ENCODE measurements at places on chromosomes 16 and 17. TPM values are rescaled to one million over a fixed set of nuclear protein-coding genes. Genes with fewer than 3 reads are reported as not detected.

DNA sequence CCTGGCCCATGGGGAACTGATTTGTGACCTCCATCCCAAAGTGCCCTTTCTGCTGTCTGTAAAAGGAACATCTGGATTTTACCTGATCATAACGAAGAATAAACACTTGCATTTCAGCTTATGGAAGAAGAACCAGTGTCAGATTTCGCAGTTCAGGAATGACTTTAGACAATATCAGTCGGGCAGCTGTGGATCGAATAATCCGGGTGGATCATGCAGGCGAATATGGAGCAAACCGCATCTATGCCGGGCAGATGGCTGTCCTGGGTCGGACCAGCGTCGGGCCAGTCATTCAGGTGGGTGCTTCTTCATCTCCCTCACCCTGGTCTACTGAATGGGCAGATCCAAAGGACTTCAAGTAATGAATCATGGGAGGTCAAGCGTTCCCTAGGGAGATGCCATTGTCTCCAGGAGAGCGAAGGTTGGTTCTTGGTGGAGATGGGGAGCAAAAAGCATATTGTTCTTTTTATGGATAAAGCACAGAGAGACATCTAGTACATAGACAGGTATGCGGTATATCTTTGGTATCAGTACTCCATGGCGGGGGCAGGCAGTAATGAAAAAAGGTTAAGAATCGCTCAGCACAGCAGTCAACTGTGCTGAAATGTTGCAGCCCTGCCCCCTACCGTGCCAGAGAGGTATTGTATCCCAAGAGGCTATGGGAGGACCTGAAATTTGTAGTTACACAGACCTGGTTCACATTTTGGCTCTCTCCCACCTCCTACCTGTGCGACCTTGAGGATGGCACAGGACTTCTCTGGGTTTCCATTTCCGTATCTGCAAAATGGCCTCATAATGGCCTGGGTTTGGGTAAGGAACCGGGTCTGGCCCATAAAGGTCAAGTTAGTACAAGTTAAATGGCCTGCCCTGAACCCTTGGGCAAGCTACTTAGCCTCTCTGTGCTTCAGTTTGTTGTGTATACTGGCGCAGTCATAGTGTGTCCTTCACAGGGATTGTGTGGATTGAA lies 4.7 kb downstream of the COQ7 start:
- peak; percentile 32 for DNase-seq
- H3K36me3 ChIP-seq: peaks cover 1% of the 10 kb centered on the region
- no peak overlapping the region for H3K4me3 ChIP-seq
- no peaks in the 10 kb centered on the region for H3K27me3 ChIP-seq

GRCh38 chr17:66540131-66540781 lies 237.8 kb downstream of the PRKCA start:
- H3K4me3 ChIP-seq: no peak overlapping the region
- H3K27me3 ChIP-seq: no peaks in the 10 kb centered on the region
- no peak for DNase-seq
- no peak overlapping the region for H3K27ac ChIP-seq

DNA sequence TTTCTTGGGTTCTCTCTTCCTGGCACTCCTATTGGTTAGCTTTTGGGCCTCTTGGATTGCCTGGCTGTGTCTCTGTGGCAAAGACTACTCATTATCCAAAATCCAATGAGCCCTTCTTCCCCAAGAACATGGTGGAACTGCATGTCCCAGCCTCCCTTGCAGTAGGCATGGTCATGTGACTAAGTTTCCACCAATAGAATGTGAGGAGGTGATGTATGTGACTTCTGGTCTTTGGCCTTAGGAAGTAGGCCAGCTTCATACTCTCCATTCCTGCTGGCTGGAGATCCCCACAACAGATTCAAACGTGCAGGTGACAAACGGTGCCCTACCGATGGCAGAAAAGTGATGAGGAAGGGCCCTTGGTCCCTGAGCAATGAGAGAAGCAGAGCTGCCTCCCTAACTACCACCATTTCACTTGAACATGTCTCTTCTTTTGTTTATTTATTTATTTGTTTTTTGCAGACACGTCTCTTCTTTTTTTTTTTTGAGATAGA lies 17.3 kb upstream of the SPN start:
- no peak overlapping the region for H3K27ac ChIP-seq
- H3K27me3 ChIP-seq: no peaks in the 10 kb centered on the region
- DNase-seq: no peak

DNA sequence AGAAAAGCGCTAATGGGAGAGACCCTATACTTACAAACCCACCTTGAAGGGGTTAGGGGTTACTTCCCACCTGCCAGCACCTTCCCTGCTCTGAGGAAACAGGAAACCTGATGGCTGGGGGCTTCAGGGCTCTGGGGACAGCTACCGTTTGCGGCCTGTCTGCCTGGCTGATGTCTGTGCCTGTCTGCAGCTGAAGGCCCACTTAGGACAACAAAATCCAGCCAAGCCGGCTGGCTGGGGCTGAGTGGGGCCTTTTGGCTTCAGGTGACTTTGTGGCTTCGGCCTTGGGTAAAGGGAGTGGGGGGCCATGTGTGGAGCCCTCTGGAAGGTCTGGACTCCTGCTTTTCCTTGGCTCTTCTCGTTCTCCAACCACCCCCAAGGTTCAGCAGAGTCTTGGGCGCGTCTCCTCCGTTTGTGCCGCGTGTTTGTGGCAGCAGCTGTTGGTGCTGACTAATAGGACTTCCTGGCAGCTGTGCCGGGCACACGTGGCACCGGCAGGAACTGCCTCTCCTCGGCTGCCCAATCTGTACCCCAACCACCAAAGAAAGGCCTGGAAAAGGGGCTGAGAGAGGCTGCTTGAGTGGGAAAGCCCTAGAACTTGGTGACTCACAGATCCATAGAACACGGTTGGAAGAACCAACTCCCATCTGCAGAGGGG lies 186.7 kb downstream of the MSI2 start:
- no peak overlapping the region for H3K4me3 ChIP-seq
- no peaks in the 10 kb centered on the region for H3K36me3 ChIP-seq
- H3K27me3 ChIP-seq: no peaks in the 10 kb centered on the region
- H3K4me1 ChIP-seq: peaks cover 31% of the 10 kb centered on the region

GRCh38 chr17:10748531-10749181 lies 18.8 kb upstream of the TMEM220 start:
- no peaks in the 10 kb centered on the region for H3K27me3 ChIP-seq
- H3K36me3 ChIP-seq: no peaks in the 10 kb centered on the region
- no peak overlapping the region for H3K27ac ChIP-seq

- H3K36me3 ChIP-seq: peaks cover 74% of the 10 kb centered on the region
- no peaks in the 10 kb centered on the region for H3K4me1 ChIP-seq
Observed at GRCh38 chr16:1447965-1448364, 3.6 kb upstream of the CCDC154 start.

GRCh38 chr16:67541391-67542263 lies 13.0 kb downstream of the RIPOR1 start:
- no peak overlapping the region for H3K4me3 ChIP-seq
- H3K27ac ChIP-seq: no peak overlapping the region
- DNase-seq: no peak
- H3K36me3 ChIP-seq: no peaks in the 10 kb centered on the region

GRCh38 chr17:51044976-51045375 lies 75.7 kb downstream of the SPAG9 start:
- H3K27ac ChIP-seq: no peak overlapping the region
- H3K4me1 ChIP-seq: peaks cover 5% of the 10 kb centered on the region
- H3K27me3 ChIP-seq: no peaks in the 10 kb centered on the region
- H3K36me3 ChIP-seq: no peaks in the 10 kb centered on the region
- no peak overlapping the region for H3K4me3 ChIP-seq

Gene IL17C
- not detected for total RNA-seq

DNA sequence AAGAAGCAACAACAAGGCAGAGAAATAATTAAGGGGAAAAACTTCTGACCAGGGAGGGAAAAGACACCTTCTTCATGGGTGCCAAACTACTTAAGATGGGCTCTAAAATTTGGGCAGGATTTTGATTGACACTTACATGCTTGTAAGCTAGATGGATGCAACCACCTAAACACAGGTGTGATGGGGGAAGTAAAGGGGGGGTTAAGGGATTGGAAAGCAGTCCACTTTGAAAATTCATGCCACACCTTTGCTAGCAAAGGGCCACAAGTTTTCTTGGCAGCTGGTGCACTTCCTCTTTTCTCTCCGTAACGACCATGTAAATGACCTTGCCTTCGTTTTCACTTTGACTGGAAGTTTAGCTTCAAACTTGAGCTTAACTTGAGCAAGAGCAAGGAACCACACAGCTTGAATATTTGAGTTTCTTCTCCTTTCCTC lies 14.3 kb upstream of the PRKAR1A start:
- no peak overlapping the region for H3K4me3 ChIP-seq
- H3K27me3 ChIP-seq: no peaks in the 10 kb centered on the region
- no peak for DNase-seq
- no peaks in the 10 kb centered on the region for H3K36me3 ChIP-seq
- H3K4me1 ChIP-seq: no peaks in the 10 kb centered on the region
- no peak overlapping the region for H3K27ac ChIP-seq

GRCh38 chr17:70848785-70849184 lies 679.5 kb downstream of the KCNJ2 start:
- H3K27me3 ChIP-seq: no peaks in the 10 kb centered on the region
- H3K4me1 ChIP-seq: no peaks in the 10 kb centered on the region
- no peak overlapping the region for H3K4me3 ChIP-seq
- H3K27ac ChIP-seq: no peak overlapping the region

Gene C16orf87
- total RNA-seq: 13.8 TPM

DNA sequence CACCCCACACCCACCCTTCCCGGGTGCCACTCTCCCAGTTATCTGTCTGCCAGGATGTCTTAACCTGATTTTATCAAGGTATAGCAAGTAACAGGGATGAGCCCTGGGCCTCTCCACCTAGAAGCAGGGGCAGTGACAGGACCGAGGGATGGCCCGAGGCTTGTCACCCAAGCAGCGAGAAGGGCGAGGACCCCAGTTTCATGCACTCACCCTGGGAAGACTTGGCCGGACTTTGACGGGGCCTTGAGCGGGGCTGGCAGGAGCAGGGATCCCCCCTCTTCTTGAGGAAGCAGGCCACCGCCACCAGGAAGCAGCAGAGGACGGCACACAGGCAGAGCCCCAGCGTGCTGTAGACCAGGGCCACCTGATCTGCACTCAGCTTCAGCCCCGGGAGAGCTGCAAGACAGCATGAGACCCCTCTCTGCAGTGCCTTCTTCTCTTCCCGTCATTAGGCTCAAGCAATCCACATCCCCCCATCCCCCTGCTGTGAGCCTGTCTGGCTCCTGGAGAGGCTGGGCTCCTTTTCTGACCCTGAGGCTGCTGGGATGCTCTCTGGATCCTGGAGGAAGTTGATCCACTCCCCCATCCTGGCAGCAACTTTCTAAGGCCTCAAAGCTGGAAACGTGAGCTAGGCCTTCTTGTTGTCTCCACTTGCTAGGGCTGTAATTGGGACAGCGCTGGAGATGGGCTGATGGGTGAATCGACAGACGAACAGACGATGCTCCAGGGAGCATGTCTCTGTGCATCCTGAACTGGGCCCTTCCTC lies 31.6 kb downstream of the TNFRSF13B start:
- no peaks in the 10 kb centered on the region for H3K4me1 ChIP-seq
- no peak overlapping the region for H3K4me3 ChIP-seq
- DNase-seq: no peak
- H3K27ac ChIP-seq: no peak overlapping the region
- H3K36me3 ChIP-seq: no peaks in the 10 kb centered on the region
- H3K27me3 ChIP-seq: no peaks in the 10 kb centered on the region

GRCh38 chr17:78952706-78953105 lies 27.0 kb downstream of the LGALS3BP start:
- H3K4me3 ChIP-seq: no peak overlapping the region
- H3K36me3 ChIP-seq: no peaks in the 10 kb centered on the region
- no peak overlapping the region for H3K27ac ChIP-seq
- no peak for DNase-seq
- no peaks in the 10 kb centered on the region for H3K4me1 ChIP-seq

Gene ABCC3
- total RNA-seq: not detected

Gene ZP2
- not detected for total RNA-seq

GRCh38 chr17:59111539-59111938 lies 4.9 kb upstream of the TRIM37 start:
- no peak for DNase-seq
- H3K27ac ChIP-seq: no peak overlapping the region
- H3K4me1 ChIP-seq: peaks cover 5% of the 10 kb centered on the region
- peaks cover 7% of the 10 kb centered on the region for H3K36me3 ChIP-seq
- no peak overlapping the region for H3K4me3 ChIP-seq
- H3K27me3 ChIP-seq: no peaks in the 10 kb centered on the region

- H3K27me3 ChIP-seq: peaks cover 4% of the 10 kb centered on the region
- no peak overlapping the region for H3K4me3 ChIP-seq
- no peaks in the 10 kb centered on the region for H3K36me3 ChIP-seq
- no peak overlapping the region for H3K27ac ChIP-seq
Observed at GRCh38 chr16:83901101-83901500, 2.2 kb downstream of the MLYCD start.

DNA sequence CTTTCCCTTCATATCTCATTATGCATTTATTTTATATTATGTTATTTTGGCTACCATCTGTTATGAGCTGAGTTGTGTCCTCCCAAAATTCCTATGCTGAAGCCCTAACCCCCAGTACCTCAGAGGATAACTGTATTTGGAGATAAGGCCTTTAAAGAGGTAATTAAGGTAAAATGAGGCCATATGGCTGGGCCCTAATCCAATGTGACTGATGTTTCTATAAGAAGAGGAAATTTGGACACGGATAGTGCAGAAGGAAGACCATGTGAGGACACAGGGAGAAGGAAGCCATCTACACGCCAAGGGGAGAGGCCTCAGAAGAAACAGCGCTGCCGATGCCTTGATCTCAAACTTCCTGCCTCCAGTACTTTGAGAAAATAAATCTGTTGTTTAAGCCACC lies 557.7 kb upstream of the CDH5 start:
- no peak overlapping the region for H3K27ac ChIP-seq
- no peaks in the 10 kb centered on the region for H3K27me3 ChIP-seq
- H3K4me1 ChIP-seq: no peaks in the 10 kb centered on the region
- no peak for DNase-seq
- no peak overlapping the region for H3K4me3 ChIP-seq

Gene KRT24
- total RNA-seq: not detected

DNA sequence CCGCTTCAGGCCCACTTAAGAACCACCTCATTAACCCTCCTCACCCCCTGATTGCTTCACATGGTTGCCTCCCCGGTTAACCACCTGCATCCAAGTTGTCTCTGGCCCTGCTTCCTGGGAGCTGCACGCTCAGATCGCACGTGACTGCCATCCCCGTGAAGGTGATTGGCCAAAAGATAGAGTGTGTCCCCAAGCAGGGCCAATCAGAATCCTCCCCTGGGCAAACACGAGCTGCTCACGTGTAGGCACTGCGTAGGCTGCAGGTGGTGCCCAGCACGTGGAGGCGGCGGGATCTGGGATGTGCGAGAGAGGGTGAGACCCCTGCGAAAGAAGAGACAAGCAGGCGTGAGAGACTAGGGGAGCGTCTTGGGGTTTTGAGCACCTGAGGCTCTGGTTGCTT lies 111.8 kb upstream of the CRHR1 start:
- DNase-seq: no peak
- no peak overlapping the region for H3K27ac ChIP-seq
- H3K27me3 ChIP-seq: no peaks in the 10 kb centered on the region
- H3K4me1 ChIP-seq: no peaks in the 10 kb centered on the region
- H3K36me3 ChIP-seq: no peaks in the 10 kb centered on the region

- H3K36me3 ChIP-seq: no peaks in the 10 kb centered on the region
- DNase-seq: no peak
- H3K4me3 ChIP-seq: no peak overlapping the region
- H3K27ac ChIP-seq: no peak overlapping the region
- no peaks in the 10 kb centered on the region for H3K27me3 ChIP-seq
- H3K4me1 ChIP-seq: peaks cover 39% of the 10 kb centered on the region
Observed at GRCh38 chr16:78745108-78746019, 645.9 kb downstream of the WWOX start.

GRCh38 chr16:324451-325334 lies 27.8 kb downstream of the AXIN1 start:
- peak; percentile 90 for DNase-seq
- H3K4me1 ChIP-seq: peaks cover 50% of the 10 kb centered on the region
- no peaks in the 10 kb centered on the region for H3K27me3 ChIP-seq
- peak overlapping the region; percentile 92 for H3K27ac ChIP-seq

Gene KRTAP4-4
- not detected for total RNA-seq
